Esophagus squamous epithelium (tissue), 5 donors: ENCODE measurements at places on chromosomes 7 and 10.

- DNase-seq, result no peak
Measured at GRCh38 chr10:26365681-26366358, 72.3 kb upstream of the APBB1IP start.

- DNase-seq, result no peak
Measured at GRCh38 chr7:157425761-157426160, 89.0 kb downstream of the DNAJB6 start.

DNA sequence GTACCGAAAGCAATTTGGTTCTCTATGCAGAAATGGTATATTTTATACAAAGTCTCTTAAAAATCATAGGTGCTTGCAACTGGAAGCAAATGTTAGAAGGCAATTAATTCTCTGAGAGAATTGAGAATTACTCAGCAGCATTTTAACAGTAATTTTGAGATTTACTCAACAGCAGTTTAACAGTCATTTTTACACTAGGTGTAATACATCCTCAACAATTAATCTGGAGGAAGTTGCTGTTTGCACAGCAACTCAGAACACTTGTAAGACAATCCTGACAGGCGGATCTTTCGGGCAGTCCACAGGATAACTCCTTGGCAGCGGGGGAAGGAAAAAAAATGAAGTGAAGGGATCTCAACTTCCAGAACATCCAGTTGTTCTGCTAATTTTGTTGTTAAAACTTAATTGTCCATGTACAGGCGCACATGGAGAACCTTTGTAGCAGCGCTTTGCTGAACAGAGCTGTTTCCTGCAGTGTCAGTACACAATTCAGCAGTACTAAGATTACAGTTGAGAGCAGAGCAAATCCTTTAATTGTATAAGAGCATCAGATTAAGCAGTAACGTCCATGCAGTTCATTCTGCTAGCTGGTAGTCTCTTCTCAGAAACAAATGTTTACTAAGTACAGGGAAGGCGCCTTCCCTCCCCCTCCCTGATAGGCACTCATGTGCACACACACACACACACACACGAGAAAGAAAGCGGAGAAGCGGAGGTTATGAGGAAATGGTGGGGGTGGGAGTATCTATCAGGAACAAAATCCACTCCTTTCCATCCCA, 43.8 kb downstream of the ENO4 start:
- no peak for DNase-seq

DNA sequence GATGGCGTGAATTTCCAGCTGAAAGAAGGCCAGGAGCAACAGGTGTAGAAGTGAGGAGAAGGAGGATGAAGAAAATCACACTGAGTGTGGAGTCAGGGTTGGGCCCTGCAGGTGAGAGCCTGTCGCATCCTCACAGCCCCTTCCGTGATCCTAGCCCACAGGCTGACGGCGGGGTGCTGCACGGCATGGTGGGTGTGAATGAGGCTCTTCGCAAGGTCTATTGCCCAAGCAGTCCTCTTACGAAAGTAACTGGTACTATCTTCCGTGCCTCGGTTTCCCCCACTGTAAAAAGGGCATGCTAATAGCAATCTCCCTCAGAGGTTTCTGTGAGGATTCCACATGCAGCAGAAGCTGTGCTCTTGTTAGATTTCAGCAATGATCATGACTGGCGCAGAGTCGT, 129.9 kb upstream of the TNS3 start:
- no peak for DNase-seq

GRCh38 chr10:89362929-89363328, 14.9 kb upstream of the IFIT1B start:
- DNase-seq, result no peak

GRCh38 chr10:102467971-102468438, 16.7 kb upstream of the C10orf95 start:
- no peak for DNase-seq

GRCh38 chr7:99707096-99707495, 27.3 kb upstream of the CYP3A5 start:
- no peak for DNase-seq

- no peak for DNase-seq
Measured at GRCh38 chr10:70479165-70479581, 606 bp downstream of the PALD1 start.

DNA sequence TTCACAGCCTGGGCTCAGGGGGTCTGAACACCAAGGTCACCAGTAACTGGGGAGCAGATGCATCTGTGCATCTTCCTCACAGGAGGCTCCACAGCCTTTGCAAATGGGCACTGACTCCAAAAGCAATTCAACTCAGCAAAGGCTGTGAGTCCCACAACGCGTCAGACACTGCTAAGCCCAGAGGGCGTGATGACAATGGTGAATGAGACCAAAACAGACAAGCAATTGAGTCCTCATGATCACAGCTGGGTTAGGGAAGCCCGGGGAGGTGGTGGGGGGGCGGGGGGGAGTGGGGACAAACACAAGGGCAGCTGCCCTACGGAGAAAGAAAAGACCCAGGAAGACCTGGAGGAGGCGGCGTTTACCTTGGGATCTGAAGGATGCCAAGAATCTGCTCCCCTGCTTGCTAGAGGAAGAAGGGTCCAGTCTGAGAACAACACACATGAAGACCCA, 61.6 kb upstream of the RNF32 start:
- DNase-seq, result no peak

GRCh38 chr10:35781643-35782035, 139.5 kb upstream of the FZD8 start:
- DNase-seq, result no peak

GRCh38 chr7:157177333-157177982, 38.7 kb downstream of the UBE3C start:
- DNase-seq, result no peak

GRCh38 chr7:132337450-132338080, 238.7 kb downstream of the PLXNA4 start:
- no peak for DNase-seq

- DNase-seq, result no peak
Measured at GRCh38 chr7:130090745-130091532, 20.6 kb downstream of the KLHDC10 start.

DNA sequence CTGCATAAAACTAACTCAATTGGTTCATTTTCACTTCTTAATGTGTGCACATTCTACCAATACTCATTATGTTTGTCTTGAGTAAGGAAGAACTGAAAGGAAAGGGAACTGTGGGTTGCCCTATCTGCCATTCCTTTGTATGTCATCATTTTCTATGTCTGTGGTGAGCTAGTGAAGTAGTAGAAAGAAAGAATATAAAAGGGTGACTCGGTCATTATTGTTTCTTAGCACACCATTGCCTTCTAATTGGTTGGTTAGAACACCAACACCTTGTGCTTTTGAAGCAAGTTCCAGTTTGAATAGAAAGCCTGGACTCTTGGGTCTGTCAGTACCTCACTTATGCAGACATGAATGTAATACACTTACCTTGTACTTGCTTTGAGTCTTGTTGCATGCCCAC, 64.3 kb upstream of the MDFIC start:
- no peak for DNase-seq

GRCh38 chr10:120456626-120457430, at the start of gene PLPP4:
Gene PLPP4 (plus strand): TSS chr10:120457227. CDS start chr10:120457306, 79 bp downstream.
- DNase-seq, result no peak

- no peak for DNase-seq
Measured at GRCh38 chr7:28423112-28423511, 10.8 kb downstream of the CREB5 start.

DNA sequence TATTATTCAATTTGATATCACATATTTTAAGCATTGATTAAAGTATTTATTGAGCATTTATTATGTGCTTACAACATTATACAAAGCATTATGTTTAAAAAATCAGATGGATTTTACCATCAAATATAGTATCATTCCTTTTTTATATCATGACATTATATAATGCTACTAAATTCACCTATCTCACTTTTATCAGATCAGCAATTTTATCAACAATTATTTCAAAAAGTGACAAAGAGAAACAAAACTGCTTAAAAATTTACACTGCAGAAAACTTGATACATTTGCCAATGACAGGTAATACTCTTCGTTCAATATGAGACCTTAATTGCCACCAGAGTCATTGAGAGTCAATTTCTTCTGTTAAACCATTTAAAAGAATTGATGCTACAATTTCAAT, 82.0 kb downstream of the CHCHD3 start:
- DNase-seq, result no peak

- DNase-seq, result no peak
Measured at GRCh38 chr10:49082766-49083165, 32.6 kb downstream of the VSTM4 start.

- DNase-seq, result no peak
Measured at GRCh38 chr10:99339077-99339476, 9.9 kb downstream of the CNNM1 start.

GRCh38 chr10:119801176-119801575, 71.5 kb downstream of the MCMBP start:
- no peak for DNase-seq

DNA sequence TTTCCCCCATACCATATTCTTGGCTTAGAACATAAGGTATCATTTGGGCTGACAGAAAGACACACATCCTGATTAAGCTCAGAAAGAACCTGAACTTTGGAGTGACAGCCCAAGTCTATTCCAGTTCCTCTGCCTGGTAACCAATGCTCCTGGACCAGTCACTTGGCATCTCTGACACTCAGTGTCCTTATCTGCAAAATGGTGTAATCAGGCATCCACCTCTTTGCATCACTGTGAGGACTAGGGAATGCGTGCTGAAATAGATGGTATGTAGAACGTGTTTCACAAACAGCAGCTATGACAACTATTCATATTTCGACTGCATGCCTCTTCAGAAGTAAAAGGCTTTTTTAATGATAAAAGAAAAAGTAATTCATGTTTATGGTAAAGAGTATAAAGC, 26.2 kb upstream of the PIK3AP1 start:
- DNase-seq, result no peak

- DNase-seq, result no peak
Measured at GRCh38 chr7:37577412-37577811, 106.2 kb upstream of the GPR141 start.

DNA sequence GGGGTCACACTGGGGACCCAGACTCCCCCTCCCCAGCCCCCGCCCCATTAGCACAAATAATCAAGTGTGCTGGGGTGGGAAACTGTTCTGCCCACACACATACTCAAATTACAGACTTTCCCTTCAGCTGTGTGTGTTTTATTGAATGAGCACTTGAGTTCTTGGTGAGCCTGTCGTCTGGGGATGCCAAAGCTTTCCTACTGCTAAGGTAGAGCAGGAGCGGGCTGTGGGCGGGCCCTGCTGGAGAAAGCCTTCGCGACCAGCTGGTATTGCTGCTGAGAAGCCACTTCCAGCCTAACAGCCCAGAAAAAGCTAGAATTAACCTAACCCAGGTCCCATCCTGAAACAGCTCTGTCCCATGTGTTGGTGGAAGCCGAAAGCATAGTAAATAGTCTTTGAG, 87.0 kb upstream of the KMT2E start:
- no peak for DNase-seq

GRCh38 chr10:112045938-112046337, 137.6 kb downstream of the GPAM start:
- DNase-seq, result no peak

DNA sequence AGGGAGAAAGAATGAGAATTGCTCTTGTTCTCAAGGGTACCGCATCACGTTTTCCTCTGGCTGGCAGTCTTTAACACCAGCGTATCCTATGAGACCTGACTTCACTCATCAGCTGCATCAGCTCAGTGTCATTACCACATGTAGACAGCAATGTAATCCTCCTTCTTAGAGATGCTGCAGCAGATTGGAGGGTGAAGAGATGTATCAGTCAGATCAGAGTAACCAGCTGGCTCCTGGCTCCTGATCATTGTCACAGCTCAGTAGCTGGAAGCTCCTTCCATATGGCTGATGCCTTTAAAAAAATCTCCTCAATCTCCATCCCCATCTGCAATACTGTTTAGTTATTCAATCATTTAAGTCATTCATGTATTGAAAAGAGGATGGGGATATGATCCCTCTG, 39.7 kb upstream of the EPHB6 start:
- no peak for DNase-seq

DNA sequence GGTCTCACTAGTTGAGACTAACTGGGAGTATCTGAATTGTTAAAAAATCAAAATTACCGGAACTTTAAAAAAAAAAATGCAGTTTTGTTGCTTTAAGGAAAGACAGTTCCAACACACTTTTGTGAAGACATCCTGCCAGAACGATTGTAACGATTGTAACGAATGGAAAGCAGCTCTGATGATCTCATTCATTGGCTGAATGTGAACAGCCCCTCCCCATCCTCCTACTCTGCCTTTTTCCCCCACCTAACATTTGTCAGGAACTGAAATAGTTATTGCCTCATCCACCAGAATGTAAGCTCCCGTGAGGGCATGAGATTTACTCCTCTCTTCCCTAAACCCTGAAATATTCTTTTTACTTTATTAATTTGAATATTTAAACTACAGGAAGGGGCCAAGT, 23.1 kb upstream of the ZC3HAV1L start:
- no peak for DNase-seq

DNA sequence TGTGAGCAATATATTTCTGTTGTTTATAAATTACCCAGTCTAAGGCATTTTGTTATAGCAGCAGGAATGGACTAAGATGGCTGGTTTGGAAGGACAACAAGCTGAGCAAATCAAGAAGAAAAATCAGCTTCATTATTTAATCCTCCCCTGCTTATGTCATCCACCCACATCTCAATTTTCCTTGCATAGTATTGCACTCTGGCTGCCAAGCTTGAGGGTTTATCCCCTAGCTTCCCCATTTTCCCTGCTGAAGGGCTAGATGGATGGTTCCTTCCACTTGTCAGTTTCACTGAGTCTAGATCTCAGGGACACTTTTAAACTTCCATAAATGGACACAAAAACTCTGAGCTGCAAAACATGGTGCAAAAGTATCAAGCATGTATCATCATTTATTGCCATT, 75.2 kb upstream of the LAMB4 start:
- no peak for DNase-seq

DNA sequence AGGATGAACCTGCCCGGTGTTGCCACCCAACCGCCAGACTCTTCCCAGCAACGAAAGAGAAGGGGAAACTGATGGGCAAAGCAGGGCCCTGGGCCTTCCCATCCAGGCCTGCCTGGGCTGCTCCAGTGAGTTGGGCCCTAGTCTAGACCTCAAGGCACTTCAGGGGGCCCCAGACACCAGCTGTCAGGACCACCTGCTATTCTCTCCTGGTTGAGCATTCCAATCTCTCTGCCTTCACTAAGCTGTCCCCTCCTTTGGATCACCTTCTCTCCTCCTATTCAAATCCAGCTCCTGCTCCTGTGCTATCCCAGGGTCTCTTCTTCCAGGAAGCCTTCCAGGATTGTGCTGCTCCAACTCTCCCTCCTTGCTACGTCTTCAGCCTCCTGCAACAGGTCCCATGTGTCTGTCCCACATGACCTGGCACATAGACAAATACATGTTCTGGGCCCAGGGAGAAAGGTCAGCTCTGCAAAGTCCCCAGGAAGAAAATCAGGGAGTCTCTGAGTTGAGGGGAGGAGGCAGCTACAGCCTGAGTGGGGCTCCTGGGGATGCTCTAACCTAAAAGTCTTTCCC, 3.1 kb downstream of the STX1A start:
- no peak for DNase-seq

GRCh38 chr7:152564656-152565250, 111.2 kb downstream of the XRCC2 start:
- DNase-seq, result no peak

- no peak for DNase-seq
Measured at GRCh38 chr7:109734601-109735000, 1164.9 kb downstream of the DNAJB9 start.

- DNase-seq, result no peak
Measured at GRCh38 chr7:98557538-98558031, 59.5 kb upstream of the NPTX2 start.

GRCh38 chr10:72340510-72341261, 14.0 kb downstream of the DNAJB12 start:
- DNase-seq, result no peak

- DNase-seq, result no peak
Measured at GRCh38 chr7:71535616-71536015, 403.7 kb downstream of the GALNT17 start.

- DNase-seq, result no peak
Measured at GRCh38 chr7:1169409-1170368, 9.7 kb upstream of the ZFAND2A start.

GRCh38 chr7:79118143-79118542, 335.3 kb downstream of the MAGI2 start:
- DNase-seq, result no peak
